Activated T-cell treated with anti-CD3 and anti-CD28 coated beads, Interleukin-2, amount 50 U/mL, for 72 hours (primary cell): ENCODE measurements at places on chromosomes 5 and 9. TPM values are rescaled to one million over a fixed set of nuclear protein-coding genes. Genes with fewer than 3 reads are reported as not detected.

GRCh38 chr5:5128766-5129165 is 11.4 kb upstream of the ADAMTS16 start:
- no peak overlapping the region for H3K27ac ChIP-seq
- DNase-seq: no peak
- no peaks in the 10 kb centered on the region for H3K4me1 ChIP-seq
- no peak overlapping the region for H3K4me3 ChIP-seq

PCDHA4 gene
- total RNA-seq: not detected

DNA sequence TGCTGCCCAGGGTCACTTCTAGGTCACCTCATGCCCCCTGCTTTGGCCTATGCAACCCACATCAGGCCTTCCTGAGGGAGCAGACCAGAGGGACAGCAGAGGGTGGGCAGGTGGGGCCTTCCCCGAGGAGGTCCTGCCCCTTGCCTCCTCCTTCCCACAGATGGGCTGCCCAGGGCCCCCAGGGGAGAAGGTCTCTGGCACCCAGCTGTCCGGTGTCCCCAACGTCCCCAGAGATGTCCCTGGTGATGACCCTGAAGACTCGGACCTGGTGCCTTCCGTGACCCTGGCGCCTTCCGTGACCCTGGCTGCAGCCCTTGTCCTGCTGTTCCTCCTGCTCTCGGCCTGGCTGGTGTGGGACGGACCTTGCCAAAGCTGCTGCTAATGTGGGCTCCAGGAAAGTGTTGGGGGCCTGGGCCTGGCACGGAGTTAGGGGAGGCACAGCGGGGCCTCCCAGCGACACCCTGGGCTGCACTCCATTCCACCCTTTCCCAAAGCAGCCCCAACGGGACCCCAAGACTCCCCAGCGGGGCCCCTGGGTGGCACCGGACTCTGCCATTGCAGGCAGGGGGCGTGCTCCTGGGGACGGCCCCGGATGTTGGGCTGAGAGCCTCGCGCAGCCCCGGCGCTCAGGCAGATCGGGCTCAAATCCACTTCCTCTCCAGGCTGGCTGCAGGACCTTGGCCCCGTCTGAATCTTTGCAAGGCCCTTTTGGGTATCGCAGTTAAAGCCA is 6.8 kb upstream of the SLC2A6 start:
- H3K27me3 ChIP-seq: no peaks in the 10 kb centered on the region
- no peak overlapping the region for H3K27ac ChIP-seq
- H3K4me1 ChIP-seq: peaks cover 9% of the 10 kb centered on the region
- peak overlapping the region; percentile 28 for H3K4me3 ChIP-seq
- H3K36me3 ChIP-seq: no peaks in the 10 kb centered on the region
- peak; percentile 23 for DNase-seq

- H3K36me3 ChIP-seq: peaks cover 8% of the 10 kb centered on the region
- peaks cover 59% of the 10 kb centered on the region for H3K27me3 ChIP-seq
- H3K27ac ChIP-seq: no peak overlapping the region
- no peak for DNase-seq
- H3K4me1 ChIP-seq: no peaks in the 10 kb centered on the region
Observed at GRCh38 chr9:121597698-121598166, 53.7 kb upstream of the DAB2IP start.

SPINK6 gene
- not detected for total RNA-seq

DNA sequence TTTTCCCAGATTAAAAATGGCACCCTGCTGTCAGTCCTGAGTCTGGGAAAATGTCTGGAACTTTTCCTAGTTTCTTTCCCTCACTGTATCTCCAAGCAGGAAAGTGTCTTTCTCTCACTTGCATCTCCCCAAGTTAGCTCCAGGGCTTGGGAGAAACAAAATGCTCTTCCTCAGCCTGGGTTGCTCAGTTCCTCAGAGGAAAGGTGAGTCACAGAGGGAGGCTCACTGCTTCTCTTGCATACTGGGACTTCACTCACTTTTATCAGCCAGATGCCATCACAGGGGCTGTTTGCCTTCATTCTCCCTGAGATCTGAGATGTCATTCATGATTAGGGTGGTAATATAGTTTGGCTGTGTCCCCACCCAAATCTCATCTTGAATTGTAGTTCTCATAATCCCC is 519.9 kb downstream of the SEMA5A start:
- no peak overlapping the region for H3K4me3 ChIP-seq
- no peak overlapping the region for H3K27ac ChIP-seq
- no peaks in the 10 kb centered on the region for H3K4me1 ChIP-seq
- peaks cover 12% of the 10 kb centered on the region for H3K36me3 ChIP-seq

DNA sequence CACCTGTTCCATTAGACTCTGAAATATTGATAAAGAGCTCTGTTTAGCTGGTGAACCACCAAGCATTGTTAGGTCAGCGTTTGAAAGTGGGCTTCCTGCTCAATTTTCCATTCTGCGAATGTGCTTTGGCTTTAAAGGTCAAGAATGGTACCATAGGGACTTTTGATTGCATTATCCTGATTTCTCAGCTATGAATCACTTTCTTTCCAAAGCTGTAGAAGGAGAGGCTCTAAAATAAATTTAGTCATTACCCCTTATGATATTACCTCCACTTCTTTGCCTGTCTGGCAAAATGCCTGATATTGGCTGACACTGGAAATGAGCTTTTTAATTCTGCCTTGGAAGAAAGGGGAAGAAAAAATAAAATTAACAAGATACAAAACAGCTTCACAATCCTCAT is 237.2 kb upstream of the CTNND2 start:
- DNase-seq: no peak
- peaks cover 2% of the 10 kb centered on the region for H3K36me3 ChIP-seq
- no peaks in the 10 kb centered on the region for H3K27me3 ChIP-seq
- no peak overlapping the region for H3K4me3 ChIP-seq
- no peak overlapping the region for H3K27ac ChIP-seq

- no peak overlapping the region for H3K27ac ChIP-seq
- no peaks in the 10 kb centered on the region for H3K27me3 ChIP-seq
- no peak for DNase-seq
- no peak overlapping the region for H3K4me3 ChIP-seq
Observed at GRCh38 chr9:6887051-6887450, 129.3 kb downstream of the KDM4C start.

ACTL7A gene
- not detected for total RNA-seq

- H3K27me3 ChIP-seq: no peaks in the 10 kb centered on the region
- H3K4me1 ChIP-seq: no peaks in the 10 kb centered on the region
Observed at GRCh38 chr5:148443998-148444397, 60.2 kb downstream of the FBXO38 start.

- H3K36me3 ChIP-seq: no peaks in the 10 kb centered on the region
- H3K4me1 ChIP-seq: no peaks in the 10 kb centered on the region
- peaks cover 67% of the 10 kb centered on the region for H3K27me3 ChIP-seq
Observed at GRCh38 chr5:72185496-72186329, 78.4 kb downstream of the MAP1B start.

ZNF608 gene
- total RNA-seq: not detected
